ENCODE measurements at places on chromosomes 4 and X. TPM values are rescaled to one million over a fixed set of nuclear protein-coding genes. Genes with fewer than 3 reads are reported as not detected.

GRCh38 chr4:180688480-180688879 lies 1554.7 kb upstream of the TENM3 start:
- no peak for DNase-seq

DNA sequence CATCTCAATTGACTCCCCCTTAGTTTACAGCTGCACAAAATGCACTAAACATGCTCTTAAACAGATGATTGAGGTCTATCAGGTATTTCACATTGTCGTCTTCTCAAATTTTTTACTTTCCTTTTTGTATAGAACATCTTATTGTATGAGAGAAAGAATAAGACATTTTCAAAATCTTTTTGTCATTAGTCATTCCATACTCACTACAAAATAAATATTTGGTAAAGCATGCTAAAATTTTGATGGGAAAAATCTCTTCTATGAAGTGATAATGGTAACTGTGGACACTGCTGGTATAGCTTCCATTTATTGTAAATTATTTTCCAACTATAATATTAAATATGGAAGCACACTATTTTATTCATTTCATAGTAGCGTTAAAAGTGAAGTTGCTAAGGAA lies 185.6 kb upstream of the FSTL5 start:
- no peak for DNase-seq

GRCh38 chr4:53004497-53005148 lies 142.5 kb downstream of the RASL11B start:
- DNase-seq, result no peak

DNA sequence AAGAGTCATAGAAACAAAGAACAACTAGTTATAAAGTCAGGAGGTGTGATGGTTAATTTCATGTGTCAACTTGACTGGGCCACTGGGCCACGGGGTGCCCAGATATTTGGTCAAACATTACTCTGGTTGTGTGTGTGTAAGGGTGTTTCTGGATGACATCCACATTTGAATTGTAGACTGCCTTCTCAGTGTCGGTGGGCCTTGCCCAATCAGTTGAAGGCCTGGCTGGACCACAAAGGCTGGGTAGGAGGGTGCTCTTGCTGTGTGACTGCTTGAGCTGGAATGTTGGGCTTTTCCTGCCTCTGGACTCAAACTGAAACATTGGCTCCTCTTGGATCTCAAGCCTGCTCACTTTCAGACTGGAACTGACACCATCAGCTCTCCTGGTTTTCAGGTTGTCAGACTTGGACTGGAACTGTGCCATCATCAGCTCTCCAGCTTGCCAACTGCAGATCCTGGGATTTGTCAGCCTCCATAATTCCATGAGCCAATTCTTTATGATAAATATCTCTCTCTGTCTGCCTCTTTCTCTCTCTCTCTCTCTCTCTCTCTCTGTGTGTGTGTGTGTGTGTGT lies 41.4 kb downstream of the CLDN34 start:
- no peak for DNase-seq

- DNase-seq, result no peak
Measured at GRCh38 chr4:60652933-60653332, 547.2 kb upstream of the ADGRL3 start.

DNA sequence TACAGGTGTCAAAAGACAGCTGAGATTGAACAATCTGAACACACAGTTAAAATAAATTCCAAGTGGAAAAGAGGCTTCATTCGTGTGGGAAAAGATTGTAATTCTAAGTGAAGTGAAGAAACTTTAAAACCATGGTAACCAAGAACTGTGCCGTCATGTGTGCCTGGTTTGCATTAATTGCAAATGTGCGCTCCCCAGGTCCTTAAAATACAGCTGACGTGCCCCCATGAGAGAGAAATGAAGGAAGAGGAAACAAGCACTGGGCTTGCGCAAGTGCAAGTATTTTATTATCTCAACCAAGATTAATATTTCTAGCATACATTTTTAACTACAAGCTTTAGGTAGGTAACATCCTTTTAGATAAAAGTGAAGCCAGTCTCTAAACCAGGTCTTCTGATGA lies 92.5 kb downstream of the PARM1 start:
- no peak for DNase-seq

DNA sequence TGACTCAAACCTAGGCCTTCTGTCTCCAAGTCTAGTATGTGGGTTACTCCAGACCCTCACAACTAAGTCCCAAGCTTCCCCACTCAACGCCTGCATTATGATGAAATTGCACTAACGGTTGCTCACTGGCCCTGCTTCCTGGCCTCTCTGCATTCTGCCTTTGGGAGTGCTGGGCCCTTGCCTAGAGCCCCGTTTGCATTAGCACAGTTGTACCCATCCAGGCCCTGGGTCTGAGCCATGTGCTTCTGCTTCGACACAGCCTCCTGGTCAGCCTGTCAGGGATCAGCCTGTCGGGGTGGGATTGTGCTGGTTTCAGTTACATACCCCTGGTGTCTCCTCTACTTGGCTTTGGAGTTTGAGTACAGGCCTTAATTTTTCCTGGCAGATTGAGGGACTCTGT lies 58.4 kb downstream of the DCUN1D4 start:
- no peak for DNase-seq

DNA sequence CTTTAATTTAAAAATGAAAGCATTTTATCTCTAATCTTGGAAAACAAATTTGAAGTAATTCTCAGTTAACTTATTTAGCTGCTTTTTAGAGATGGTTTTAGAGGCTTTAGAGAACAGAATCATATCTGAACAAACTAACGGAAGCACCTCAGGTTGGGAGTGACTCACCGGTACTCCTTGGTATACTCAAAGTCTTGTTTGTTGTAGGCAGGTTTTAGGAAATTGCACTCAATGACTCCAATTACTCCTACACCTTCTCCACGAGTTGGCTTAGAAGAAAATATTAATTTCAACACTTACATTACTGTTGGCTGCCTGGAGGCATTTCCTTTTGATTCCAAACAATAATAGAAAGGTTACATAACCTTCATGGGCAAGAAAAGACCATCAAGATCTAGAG lies 23.6 kb downstream of the MORC4 start:
- no peak for DNase-seq

- no peak for DNase-seq
Measured at GRCh38 chr4:8768357-8768999, 103.2 kb downstream of the HMX1 start.

- no peak for DNase-seq
Measured at GRCh38 chrX:150358651-150359050, 4.5 kb upstream of the MAMLD1 start.

GRCh38 chr4:26692014-26692726 lies 108.3 kb downstream of the TBC1D19 start:
- DNase-seq, result no peak

Gene EPGN
- not detected for polyA plus RNA-seq

Gene QRFPR
- polyA plus RNA-seq, result 2.7 TPM

Gene TACR3
- 2.1 TPM for polyA plus RNA-seq

Gene CHM
- polyA plus RNA-seq, result 20.7 TPM

Gene UCP1
- polyA plus RNA-seq, result 0.68 TPM

Gene SYP
- polyA plus RNA-seq, result 3.1 TPM
